AG09319 (cell line): ENCODE measurements at places on chromosomes 7 and 10.

DNA sequence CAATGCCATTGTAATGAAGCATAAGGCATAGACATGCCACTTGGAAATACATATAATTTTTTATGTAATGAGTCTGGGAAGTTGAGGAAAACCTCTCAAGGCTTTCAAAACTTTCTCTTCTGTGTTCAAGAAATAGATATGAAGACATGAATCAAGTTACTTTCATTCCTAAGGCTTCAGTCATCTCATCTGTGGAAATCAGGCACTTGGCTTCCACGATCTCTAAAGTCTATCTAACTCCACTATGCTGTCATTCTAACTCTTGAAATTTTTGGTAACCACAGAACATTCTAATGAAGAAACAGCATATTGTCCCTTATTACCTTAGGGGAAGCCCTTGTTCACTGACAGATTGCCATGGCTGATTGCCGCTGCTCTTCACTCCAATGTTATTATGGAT lies 242.6 kb downstream of the CNTNAP2 start:
- DNase-seq: no peak

- no peak for DNase-seq
Observed at GRCh38 chr10:6465854-6466601, 114.0 kb downstream of the PRKCQ start.

DNA sequence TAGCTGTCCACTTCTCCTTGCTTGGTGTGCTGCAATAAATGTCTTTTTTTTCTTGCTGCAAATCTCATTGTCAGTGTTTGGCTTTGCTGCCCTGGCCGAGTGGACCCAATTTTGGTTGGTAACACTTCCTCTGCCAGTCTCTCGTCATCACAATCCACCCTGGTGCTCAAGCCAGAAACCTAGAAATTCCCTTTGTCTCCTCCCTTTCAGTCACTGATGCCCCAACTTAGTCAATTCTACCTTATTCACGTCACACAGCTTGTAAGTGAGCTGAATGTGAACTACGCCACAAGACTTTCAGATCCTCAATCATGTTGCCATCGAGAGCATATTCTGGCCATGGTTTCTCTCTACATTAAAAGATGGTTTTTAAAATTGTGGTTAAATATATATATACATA lies 13.0 kb upstream of the FRA10AC1 start:
- no peak for DNase-seq

- DNase-seq: no peak
Observed at GRCh38 chr7:8699875-8700624, 266.6 kb downstream of the NXPH1 start.

- no peak for DNase-seq
Observed at GRCh38 chr10:124648131-124648475, 96.1 kb downstream of the FAM53B start.

- DNase-seq: no peak
Observed at GRCh38 chr7:70502117-70502863, 629.7 kb upstream of the GALNT17 start.

GRCh38 chr10:26869528-26869927 lies 8.8 kb upstream of the ABI1 start:
- no peak for DNase-seq

DNA sequence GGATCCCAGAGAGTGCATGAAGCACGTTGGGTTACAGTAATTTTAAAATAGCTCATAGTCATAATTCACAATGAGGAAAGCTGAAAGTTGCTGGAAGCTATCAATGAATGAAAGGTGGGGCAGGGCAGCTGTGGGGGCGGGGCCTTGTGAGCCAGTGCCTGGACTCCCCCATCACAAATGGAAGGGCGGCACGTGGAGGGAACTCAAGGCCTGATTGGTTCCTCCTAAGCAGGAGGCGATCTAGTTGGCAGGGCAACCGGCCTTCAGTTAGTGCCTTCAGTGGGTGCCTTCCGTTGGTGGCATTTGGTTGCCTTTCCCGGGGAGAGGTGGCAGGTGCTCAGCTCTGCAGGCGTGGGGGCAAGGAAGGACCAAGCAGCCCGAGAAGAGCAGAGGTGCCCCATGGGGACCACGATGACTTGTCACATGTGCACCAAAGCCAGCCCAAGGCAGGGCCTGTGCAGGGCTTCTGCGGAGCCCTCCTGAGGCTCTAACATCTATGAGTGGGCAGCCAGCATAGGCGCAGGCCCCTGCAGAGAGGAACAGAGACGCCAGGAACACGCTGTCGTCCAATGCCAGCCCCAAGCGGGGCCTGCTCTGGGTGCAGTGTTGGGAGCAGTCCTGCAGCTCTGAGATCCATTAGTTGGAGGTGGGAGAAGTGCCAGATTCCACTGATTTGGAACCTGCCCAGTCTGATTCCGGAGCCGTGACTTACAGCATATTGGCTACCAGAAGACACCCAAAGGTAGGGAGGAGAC lies 59.8 kb upstream of the PDSS1 start:
- DNase-seq: no peak

GRCh38 chr7:54996391-54996790 lies 22.4 kb upstream of the EGFR start:
- no peak for DNase-seq

GRCh38 chr10:108203905-108204527 lies 1039.5 kb upstream of the SORCS1 start:
- DNase-seq: no peak

DNA sequence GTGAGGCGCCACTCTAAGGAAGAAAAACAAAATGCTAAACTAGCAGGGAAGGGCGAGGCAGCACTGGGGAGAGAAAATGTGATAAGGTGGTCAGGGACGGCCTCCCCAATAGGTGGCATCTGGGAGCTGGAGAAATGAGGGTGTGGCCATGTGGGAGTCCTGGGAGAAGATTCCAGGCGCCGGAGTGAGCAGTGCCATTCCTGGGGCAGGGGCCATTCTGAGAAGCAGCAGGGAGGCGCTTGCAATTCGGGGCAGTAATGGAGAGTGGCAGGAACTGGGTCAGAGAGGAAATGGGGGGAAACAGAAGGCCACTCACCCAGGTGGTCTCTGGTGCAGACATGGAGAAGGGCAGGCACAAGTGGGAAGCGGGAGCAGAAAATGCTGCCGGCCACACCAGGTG lies 61.8 kb upstream of the LRRC18 start:
- no peak for DNase-seq

- no peak for DNase-seq
Observed at GRCh38 chr10:132746801-132747625, 38.9 kb downstream of the NKX6-2 start.

DNA sequence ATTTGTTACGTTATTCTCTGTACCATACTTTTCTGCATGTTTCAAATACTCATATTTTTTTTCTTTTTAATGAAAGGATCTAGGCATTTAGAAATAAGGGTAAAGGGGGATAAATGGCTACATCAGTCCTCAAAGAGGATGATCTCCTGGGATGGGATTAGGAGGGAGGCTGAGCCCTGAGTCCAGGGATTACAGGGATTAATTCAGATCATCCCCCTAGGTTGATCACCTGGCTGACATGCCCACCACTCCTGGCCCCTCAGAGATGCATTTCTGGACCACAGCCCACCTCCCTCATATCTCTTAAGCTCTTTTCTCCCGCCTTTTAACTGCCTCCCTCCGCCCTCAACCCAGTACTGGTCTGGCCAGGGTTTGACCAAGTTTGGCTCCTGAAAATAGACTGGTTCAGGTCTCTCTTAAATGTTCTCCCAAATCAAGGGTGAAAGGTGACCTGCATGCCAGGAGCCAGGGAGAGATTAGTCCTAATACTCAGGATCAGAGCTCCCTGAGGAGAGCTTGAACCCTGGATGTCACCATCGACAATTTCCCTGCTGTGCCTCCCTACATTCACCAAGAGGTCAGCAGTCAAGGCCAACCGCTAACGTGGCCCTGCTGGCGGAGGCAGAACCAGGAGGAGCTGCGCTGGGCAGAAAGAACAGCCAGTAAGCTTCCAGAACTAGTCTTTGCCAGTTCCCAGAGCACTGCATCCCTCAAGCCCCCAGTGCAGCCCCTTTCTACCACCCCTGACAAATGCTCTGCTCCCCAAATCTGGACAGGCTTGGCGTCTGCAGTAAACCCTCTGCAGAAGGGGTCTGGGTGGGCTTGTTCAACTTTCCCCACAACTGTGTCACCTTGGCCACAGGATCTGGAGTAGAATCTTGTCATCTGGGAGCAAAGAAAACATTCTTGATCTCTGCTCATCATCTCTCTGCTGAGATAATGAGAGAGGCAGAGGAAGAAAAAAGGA lies 3.0 kb upstream of the CCDC136 start:
- no peak for DNase-seq

DNA sequence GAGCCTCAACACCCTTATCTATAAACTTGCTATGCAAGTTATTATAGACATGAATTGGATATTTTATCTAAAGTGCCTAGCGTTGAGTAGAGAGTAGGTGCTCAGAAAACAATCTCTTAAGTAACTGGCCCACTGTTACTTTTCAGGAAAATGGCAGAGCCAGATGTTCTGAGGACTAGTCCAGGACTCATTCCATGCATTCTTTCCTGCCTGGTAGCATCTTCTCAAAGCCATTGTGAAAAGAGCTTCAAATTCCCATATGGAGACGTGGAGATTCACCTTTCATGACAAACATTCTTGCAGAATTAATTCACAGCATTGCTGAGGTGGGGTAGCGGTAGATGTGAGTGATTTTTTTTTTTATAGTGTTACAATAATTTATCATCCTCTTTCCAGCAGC lies 35.9 kb upstream of the ITPRID1 start:
- DNase-seq: no peak

GRCh38 chr10:90642136-90642535 lies 215.7 kb downstream of the HTR7 start:
- no peak for DNase-seq

DNA sequence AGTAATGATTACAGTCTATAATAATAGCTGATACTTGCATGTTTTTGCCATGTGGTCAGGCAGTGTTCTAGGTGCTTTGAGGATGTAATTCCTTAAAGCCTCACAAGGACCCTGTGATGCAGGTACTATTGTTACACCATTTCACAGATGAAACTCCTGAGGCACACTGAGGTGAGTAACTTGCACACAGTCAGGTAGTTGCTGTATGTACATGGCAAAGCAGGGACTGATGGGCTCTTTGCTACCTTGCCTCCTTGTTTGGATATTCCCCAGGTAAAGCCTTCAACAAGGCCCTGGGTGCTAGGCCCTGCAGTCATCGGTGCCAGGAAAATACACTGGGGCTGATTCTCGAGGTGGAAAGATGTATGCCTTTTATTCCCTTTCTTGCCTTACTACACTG lies 317.5 kb downstream of the CXCL12 start:
- DNase-seq: no peak

DNA sequence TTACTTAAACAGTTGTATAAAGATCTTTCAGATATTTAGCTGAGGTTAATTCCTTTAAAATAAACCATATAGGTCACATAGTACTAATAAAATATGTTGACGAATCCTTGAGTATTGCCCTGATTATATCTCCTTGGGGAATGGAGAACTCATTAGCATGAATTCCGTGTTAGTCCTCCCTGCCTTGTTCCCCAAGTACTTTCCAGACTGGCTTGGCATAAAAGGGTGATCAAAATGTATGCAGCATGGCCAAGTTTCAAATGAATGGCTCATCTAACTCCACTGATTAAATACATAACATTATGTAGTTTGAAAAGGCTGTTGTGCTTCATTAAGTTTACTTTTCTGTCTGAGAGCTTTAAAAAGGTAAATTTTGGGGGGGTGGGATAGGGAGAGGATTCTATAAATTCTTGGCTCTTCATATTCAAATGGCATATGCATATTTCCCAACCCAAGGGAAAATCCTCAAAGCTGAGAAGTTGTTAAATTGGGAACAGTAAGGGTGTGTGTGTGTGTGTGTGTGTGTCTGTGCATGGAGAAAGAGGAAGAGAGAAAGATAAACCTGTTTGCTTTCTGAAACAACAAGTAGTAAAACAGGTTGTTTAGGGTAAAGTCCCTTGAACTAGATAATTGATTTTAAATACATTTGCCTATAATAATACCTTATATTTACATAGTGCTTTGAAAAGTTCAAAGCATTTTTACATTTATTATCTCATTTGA lies 4.8 kb upstream of the ADD3 start:
- DNase-seq: no peak

DNA sequence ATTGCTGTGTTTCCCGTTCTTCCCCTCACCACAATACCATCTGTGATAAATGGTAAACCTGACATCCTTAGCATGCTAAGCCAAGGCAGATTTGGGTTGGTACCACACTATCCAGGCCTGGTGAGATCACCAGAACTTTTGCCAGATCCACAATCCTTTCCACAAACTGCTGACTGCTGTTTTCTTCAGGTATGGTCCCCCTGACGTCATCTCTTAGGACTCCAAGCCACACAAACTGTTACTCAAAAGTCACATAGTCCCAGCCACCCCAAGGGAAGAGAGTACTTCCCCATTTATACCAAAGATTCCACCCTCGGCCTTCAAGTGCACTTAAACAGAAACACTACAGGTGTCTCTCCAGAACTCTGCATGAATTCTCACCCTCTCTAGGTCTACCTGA lies 34.8 kb downstream of the SLC25A13 start:
- no peak for DNase-seq

DNA sequence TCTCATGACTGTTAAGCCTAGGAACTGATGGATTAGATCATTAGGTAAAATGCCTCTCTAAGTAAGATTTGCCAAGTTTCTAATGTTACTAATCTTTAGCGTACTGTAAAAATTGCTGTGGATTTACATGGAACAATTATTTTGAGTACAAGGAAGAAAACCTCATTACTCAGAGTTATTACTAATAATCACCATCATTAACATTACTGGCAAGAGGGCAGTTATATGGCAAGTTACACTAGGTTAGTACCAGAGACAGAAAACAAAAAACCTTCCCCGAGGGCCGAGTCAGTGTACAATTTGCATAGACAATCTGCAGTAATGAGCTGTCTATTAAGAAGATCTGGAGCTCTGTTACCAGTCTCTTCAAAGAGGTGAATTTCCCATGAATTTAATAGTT lies 775.6 kb downstream of the GATA3 start:
- no peak for DNase-seq

DNA sequence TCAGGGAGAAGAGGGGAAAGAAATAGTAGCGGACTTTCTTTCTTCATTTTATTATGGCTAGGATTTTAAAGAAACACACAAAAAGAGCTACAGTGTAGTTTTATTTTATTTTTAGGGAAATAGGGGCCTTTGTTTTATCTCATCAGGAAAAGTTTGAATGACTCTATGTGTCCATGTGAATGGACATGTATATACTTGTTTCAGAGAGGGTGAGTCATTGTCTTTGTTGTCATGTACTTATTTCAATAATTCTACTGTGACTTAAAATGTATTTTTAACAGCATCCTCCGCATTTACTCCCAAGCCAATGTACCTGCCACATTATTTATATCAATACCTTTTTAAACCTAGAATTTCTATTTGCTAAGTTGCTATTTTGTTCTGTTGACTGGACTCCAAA lies 569.5 kb downstream of the SORCS3 start:
- no peak for DNase-seq

GRCh38 chr10:93752761-93753160 lies 5.0 kb upstream of the LGI1 start:
- DNase-seq: no peak
